Activated CD8-positive, alpha-beta memory T cell treated with anti-CD3 and anti-CD28 coated beads for 1 hour (primary cell): ENCODE measurements at places on chromosomes 6 and 20.
A peak's percentile ranks its signal among the peaks of the same experiment; 100 is the strongest.

DNA sequence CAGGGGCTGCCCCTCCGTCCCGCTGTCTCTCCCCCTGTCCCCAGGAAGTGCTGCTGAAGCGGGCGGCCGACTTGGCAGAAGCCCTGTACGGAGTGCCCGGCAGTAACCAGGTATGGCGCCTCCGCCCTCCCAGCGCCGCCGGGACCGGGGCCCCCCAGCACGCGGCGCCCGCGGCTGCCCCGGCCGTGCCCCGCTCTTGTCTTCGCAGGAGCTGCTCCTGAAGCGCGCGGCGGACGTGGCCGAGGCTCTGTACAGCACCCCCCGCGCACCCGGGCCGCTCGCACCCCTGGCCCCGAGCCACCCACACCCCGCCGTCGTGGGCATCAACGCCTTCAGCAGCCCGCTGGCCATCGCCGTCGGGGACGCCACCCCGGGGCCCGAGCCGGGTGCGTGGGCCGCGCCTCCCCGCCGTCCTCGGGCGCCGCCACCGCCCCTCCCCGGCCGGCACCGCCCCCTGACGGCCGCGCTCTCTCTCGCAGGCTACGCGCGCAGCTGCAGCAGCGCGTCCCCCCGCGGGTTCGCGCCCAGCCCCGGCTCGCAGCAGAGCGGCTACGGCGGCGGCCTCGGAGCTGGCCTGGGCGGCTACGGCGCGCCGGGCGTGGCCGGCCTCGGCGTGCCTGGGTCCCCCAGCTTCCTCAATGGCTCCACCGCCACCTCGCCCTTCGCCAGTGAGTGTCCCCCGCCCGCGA, 48.4 kb downstream of the CPXM1 start:
- no peak for DNase-seq

GRCh38 chr20:20820104-20820503, 107.7 kb upstream of the RALGAPA2 start:
- DNase-seq, result no peak

DNA sequence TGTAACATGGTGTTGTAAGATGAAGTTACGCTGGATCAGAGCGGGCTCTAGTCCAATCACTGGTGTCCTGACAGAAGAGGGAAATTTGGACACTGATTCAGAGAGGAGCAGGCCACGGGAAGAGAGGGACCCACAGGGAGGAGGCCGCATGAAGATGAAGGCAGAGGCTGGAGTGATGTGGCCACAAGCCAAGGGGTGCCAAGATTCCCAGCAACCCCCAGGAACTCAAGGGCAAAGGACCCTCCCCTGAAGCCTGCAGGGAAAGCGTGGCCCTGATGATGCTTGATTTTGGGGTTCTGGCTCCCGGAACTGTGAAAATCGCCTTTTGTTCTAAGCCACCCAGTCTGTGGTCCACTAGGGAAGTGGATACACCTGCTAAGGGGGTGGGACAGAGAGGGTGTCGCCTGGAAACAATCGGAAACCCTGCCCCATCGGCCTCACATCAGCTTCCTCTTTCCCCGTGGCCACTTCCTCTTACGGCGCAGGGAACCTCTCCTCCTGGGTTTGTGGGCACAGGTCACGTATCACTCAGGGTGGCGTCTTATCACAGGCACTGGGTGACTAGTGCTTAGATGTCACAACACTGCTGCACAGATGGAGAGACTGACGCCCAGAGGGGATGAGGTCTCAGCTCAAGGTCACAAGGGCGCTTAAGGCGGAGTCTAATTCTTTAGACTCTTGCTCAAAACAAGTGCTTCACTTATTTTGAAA, 58.0 kb downstream of the SULF2 start:
- DNase-seq, result peak; percentile 30

GRCh38 chr6:71727632-71728294, 158.6 kb upstream of the RIMS1 start:
- no peak for DNase-seq

DNA sequence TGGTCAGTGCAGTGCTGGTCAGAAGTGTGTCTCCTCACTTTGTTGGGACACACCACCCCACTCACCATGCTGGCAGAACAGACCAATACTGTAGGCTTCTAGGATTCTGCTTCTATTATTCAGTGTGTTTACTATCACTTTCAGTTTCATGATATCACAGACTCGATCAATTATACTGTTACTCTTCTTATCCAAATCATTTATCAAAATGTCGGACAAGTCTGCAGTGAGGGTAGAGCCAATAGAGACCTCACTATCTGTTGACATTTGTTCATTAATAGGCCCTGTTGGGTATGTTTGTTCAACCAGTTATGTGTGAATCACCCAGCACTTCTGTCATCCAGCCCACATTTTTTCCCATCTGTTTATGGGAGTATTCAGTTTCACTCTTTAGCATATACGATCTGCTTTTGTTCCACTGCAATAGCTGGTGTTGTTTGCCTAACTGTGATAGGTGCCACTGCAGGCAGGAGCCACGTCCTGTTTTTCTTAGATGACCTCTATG, 140.1 kb downstream of the NRN1 start:
- no peak for DNase-seq

GRCh38 chr6:37056439-37057127, 51.1 kb downstream of the FGD2 start:
- no peak for DNase-seq

- no peak for DNase-seq
These were observed 315.5 kb upstream of the ARID1B start for GRCh38 chr6:156461647-156462046.

- no peak for DNase-seq
These were observed 94.0 kb upstream of the RALGAPA2 start for GRCh38 chr20:20806121-20807095.

- no peak for DNase-seq
These were observed 73.9 kb downstream of the DHX35 start for GRCh38 chr20:39036011-39036410.
